ENCODE measurements at places on chromosomes 5 and 9.

GRCh38 chr5:147084702-147085101 lies 150.1 kb upstream of the STK32A start:
- DNase-seq = no peak

DNA sequence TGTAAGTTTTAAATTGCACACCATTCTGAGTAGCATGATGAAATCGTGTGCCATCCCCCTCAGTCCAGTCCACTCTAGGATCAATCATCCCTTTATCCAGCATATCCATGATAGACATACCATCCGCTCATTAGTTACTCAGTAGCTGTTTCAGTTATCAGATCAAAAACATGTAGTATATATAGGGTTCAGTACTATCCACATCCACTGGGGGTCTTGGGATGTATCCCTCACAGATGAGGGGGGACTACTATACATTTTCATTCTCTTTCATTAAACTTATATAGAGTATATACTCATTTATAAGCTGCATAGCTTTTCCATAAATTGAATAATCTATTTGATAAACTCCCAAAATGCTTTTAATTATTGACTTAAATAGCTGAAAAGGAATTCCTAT lies 67.6 kb downstream of the MEIKIN start:
- no peak for DNase-seq

DNA sequence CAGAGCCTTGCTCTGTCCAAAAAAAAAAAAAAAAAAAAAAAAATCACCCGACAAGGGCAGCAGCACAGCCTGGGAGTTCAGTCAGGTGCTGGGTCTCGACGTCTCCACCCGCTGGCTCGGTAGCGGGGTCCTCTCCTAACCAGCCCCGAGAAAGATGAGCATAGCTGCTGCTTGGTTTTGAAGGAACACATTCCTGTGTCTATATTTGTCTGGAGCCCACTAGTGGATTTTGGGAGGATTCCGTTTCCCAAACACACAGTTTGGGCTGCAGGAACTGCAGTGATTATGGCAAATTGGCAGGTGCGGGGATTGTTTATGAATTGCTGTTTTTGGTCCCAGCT lies 1.2 kb downstream of the OTULINL start:
- no peak for DNase-seq

DNA sequence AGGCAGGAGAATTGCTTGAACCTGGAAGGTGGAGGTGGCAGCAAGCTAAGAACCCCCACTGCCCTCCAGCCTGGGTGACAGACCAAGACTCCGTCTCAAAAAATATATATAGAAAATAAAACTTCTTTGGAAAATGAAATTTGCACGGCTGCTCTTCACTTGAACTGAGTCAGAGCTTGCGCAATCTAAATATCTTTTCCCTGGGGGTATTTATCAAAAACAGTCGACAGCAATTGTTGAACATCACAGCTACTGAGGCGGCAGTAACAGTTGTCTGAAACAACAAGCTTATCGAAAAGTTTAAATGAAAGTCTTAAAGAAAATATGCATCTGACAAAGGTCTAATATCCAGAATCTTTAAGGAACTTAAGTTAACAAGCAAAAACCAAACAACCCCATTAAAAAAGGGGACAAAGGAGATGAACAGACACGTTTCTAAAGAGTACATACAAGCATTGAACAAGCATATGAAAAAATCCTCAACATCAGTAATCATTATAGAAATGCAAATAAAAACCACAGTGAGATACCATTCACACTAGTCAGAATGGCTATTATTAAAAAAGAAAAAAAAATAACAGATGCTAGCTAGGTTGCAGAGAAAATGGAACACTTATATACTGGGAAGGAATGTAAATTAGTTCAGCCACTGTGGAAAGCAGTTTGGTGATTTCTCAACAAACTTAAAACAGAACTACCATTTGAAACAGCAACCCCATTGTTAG lies 153.6 kb upstream of the CDH9 start:
- DNase-seq = no peak

DNA sequence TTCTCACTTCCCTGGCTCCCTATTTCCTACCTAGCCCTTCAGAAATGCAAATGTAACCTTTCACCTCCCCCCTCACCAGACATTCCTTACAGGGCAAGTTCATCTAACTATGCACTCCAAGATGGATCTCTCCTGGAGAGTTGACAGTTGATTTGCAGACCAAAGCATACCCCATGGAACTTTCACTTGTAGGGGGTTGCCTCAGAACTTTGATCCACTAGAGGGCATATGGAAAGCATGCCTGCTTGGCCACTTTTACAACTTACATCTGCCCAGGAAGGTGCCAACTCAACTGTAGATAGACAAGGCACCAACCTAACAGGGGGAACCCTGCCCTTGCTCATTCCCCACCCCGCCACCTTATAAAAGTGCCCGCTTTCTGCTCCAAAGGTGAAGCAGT lies 187.8 kb downstream of the NXNL2 start:
- DNase-seq = no peak

- DNase-seq = no peak
Observed at GRCh38 chr5:17156463-17156862, 61.0 kb upstream of the BASP1 start.

GRCh38 chr5:124512236-124512635 lies 234.2 kb downstream of the ZNF608 start:
- DNase-seq = no peak

- DNase-seq = no peak
Observed at GRCh38 chr9:35656348-35656747, 1.5 kb downstream of the RMRP start.

DNA sequence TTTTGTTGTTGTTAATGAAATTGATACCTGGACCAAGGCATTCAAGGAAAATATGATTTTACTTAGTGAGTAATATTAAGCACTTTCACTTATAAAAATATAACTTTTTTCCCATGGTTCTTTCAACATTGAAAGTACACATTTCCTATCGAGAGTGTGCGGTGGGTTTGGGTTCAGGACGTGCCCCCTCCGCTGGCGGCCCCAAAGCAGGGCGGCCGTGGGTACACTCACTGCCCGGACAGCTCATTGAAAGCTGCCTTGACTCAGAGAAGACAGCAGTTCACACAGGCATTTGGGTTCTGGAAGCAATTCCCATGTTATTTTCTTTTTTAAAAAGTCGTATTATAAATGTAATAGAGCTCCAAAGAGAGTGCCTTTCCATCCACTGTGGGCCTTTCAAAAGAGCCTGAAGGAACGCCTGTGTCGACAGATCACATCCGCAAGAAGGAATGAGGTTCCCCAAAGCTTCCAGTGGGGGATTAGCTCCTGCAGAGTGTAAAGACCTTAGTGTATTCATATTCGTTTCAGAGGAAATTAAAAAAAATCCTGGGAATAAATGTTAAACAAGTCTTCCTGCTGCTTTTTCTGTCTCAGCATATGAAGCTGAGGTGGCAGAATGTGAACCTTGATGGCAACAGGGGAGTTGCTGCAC lies 74.3 kb downstream of the PRDM6 start:
- DNase-seq = no peak

- no peak for DNase-seq
Observed at GRCh38 chr5:53425687-53426511, 54.5 kb upstream of the FST start.

GRCh38 chr5:141681695-141682641 lies at the start of gene ARAP3:
TSS of gene ARAP3 (minus strand) at chr5:141682230. CDS start at chr5:141680486, 1,744 bp downstream.
- DNase-seq = no peak

DNA sequence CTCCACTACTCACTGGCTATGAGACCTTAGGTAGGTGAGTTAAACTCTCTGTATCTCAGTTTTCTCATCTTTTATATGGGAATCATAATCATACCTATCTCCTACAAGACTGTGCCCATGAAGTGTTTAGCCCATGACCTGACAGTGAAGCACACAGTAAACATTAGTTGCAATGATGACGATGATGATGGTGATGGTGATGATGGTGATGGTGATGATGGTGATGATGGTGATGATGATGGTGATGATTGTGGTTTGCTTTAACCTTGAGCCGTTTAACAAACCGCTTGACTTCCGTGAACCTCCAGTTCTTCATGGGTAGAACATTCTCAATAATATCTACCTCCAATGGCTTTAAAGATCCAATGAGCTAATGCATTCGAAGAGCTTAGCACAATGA lies 220.2 kb upstream of the MVB12B start:
- no peak for DNase-seq

DNA sequence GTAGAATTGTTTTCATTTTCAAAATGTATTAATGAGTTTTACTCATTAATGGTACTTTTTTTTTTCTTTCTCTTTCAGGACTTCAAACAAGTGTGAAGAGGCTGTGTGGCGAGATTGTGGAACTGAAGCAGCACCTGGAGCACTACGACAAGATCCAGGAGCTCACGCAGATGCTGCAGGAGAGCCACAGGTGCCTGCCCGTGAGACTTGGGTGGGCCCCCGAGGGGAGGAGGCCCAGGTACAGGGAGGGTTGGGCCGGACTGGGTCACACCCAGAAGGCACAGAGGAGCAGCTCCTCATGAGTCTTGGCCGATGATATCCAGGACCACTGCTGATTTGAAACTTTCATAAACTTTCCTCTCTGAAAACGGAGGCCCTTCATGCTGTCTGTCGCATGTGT lies 35.6 kb downstream of the CEP72 start:
- no peak for DNase-seq

GRCh38 chr9:77433675-77434445 lies 214.3 kb downstream of the GNA14 start:
- DNase-seq = no peak

DNA sequence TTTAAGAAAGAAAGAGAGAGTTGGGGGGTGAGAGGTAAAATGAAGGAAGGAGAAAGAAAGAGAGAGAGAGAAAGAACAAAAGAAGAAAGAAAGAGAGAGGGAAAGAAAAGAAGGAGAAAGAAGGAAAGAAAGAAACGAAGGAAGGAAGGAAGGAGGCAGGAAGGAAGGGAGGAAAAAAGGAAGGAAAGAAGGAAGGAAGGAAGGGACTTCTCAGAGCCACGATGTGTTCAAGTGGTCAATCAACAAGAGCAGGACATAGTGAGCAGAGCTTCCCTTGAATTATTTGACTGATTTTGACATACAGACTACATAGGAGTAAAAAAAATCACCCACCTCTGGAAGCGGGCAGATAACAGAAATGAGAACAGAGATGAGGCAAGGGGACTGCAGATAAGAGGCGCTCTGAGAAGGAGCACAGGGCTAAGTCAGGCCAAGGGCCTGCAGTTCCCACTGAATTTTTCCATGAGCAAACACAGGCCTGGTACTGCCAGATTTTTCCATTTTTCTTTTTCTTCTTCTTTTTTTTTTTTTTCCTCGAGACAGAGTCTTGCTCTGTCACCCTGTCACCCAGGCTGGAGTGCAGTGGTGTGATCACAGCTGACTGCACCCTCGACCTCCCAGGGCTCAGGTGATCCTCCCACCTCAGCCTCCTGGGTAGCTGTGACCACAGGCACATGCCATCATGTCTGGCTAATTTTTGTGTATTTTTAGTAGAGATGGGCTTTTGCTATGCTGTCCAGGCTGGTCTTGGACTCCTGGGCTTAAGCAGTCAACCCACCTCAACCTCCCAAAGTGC lies 77.7 kb upstream of the IL17B start:
- no peak for DNase-seq

- no peak for DNase-seq
Observed at GRCh38 chr5:137073189-137073588, 425.9 kb downstream of the SPOCK1 start.

DNA sequence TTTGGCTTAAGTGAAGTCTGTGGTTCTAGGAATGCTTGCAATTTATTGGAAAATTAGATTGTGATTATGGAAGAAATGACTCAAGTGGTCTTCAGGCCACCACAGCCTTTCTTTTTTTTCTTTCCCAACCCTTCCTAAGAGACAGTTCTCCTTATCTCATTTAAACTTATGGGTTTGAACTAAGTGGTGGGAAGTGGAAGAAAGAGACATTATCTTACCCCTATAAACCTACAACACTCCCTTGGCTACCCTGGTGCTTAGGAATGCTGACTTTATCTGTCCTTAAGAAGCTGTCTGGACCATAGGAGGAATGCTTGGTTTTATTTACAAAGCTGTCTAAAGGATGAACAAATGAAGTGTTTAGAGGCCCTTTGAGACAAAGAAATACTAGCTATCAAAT lies 5.1 kb upstream of the ERAP1 start:
- no peak for DNase-seq

DNA sequence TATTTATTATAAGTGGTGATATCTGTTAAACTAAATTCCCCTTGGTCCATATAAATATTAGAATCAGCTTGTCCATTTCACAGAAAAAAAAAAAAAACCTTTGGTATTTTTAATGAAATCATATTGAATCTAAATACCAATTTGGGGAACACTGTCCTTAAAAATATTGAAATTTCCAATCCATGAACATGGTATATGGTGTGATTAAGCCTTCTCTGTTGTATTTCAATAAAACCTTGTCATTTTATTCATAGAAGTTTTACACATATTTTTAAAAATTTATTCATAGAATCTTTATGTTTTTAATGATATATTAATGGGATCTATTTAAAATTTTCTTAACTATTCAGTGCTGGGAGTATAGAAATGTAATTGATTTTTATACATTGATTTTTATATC lies 135.3 kb downstream of the CEP120 start:
- no peak for DNase-seq

DNA sequence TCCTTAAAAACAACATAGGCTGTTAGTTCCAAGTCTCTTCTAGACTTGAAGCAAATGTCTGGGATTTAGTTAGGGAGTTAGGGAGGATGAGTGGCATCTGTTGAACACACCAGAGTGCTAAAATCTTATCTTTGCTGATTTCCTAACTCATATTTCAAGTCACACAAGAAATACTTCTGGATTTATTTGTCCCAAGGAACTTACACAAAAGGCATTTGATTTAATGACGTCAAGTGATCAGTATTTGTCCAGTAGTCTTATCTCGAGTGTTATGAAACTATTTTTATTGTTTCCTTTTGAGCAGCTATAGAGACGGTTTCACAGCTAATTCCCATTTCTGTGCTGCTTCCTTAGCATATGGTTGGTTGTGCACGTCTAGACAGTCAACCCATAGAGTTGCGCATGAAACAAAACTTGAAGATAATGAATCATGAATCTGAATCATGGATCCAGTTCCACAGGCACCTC lies 140.5 kb upstream of the TUT7 start:
- no peak for DNase-seq

GRCh38 chr9:113562653-113563381 lies 99.3 kb downstream of the RGS3 start:
- DNase-seq = no peak

GRCh38 chr5:53253421-53253871 lies 143.9 kb upstream of the MOCS2 start:
- no peak for DNase-seq

GRCh38 chr5:82666312-82666711 lies 388.2 kb upstream of the RPS23 start:
- DNase-seq = no peak

DNA sequence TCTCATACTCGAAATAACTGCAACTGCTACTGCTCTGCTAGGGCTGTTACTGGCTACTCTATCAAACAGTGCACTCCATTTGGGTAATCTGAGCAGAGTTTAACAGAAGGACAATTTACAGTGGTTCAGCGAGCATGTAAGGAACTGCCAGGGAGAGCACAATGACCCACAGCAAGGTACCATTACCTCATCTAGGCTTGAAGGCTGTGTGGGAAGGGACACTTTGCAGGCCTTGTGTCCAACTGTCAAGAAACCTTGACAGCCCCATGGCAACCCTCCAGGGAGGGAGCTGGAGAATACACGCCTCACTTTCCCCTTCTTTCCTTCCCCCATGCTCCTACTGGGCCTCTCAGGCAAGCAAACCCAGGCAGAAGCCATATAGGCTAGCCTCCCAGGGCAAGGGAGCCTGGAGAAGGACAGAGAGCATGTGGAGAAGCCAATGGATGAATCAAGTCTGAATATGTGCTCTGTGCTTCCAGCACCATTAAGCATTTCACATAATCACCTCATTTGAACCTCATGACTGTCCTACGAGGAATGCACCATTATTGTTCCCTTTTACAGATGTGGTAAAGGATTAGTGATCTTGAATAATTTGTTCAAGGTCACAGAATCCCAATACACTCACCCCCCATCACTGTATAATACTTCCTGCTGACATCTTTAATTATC lies 49.9 kb upstream of the JAK2 start:
- DNase-seq = no peak
